Uterus (tissue), 4 donors: ENCODE measurements at places on chromosomes 6 and 20. TPM values are rescaled to one million over a fixed set of nuclear protein-coding genes. Genes with fewer than 3 reads are reported as not detected.

GRCh38 chr6:111559188-111560097 is 46.2 kb downstream of the TRAF3IP2 start:
- no peak overlapping the region for H3K4me3 ChIP-seq
- peak; percentile 67 for DNase-seq
- no peaks in the 10 kb centered on the region for H3K27me3 ChIP-seq
- H3K4me1 ChIP-seq, result peaks cover 16% of the 10 kb centered on the region
- H3K27ac ChIP-seq, result peak overlapping the region; percentile 93

GRCh38 chr20:34037767-34038166 is 44.1 kb downstream of the RALY start:
- no peaks in the 10 kb centered on the region for H3K27me3 ChIP-seq
- H3K4me1 ChIP-seq, result peaks cover 3% of the 10 kb centered on the region
- DNase-seq, result no peak
- no peak overlapping the region for H3K4me3 ChIP-seq
- H3K27ac ChIP-seq, result peak overlapping the region; percentile 6

GRCh38 chr6:15642276-15642675 is 20.6 kb downstream of the DTNBP1 start:
- no peak overlapping the region for H3K4me3 ChIP-seq
- no peaks in the 10 kb centered on the region for H3K4me1 ChIP-seq
- no peaks in the 10 kb centered on the region for H3K27me3 ChIP-seq
- H3K27ac ChIP-seq, result no peak overlapping the region

- H3K27me3 ChIP-seq, result no peaks in the 10 kb centered on the region
- DNase-seq, result no peak
- peak overlapping the region; percentile 69 for H3K27ac ChIP-seq
Measured at GRCh38 chr6:25175196-25175595, 104.0 kb upstream of the CARMIL1 start.

GJA10 gene
- not detected for total RNA-seq

ENPP1 gene
- total RNA-seq, result 57.9 TPM
